ENCODE measurements at places on chromosomes 13 and 19. TPM values are rescaled to one million over a fixed set of nuclear protein-coding genes. Genes with fewer than 3 reads are reported as not detected.

- no peaks in the 10 kb centered on the region for H3K36me3 ChIP-seq
- H3K27ac ChIP-seq: peak overlapping the region; percentile 73
- H3K4me3 ChIP-seq: no peak overlapping the region
- peaks cover 24% of the 10 kb centered on the region for H3K4me1 ChIP-seq
- no peak for DNase-seq
These were observed 41.8 kb downstream of the IRS2 start for GRCh38 chr13:109744512-109745051.

- H3K36me3 ChIP-seq: peaks cover 27% of the 10 kb centered on the region
- H3K27me3 ChIP-seq: peaks cover 27% of the 10 kb centered on the region
- H3K4me3 ChIP-seq: no peak overlapping the region
- no peak for DNase-seq
These were observed 5.8 kb downstream of the CPAMD8 start for GRCh38 chr19:17020823-17021222.

- no peaks in the 10 kb centered on the region for H3K27me3 ChIP-seq
- DNase-seq: no peak
- H3K4me1 ChIP-seq: peaks cover 18% of the 10 kb centered on the region
- H3K4me3 ChIP-seq: no peak overlapping the region
- no peaks in the 10 kb centered on the region for H3K36me3 ChIP-seq
These were observed 1439.0 kb upstream of the SPRY2 start for GRCh38 chr13:81779876-81780275.

DNA sequence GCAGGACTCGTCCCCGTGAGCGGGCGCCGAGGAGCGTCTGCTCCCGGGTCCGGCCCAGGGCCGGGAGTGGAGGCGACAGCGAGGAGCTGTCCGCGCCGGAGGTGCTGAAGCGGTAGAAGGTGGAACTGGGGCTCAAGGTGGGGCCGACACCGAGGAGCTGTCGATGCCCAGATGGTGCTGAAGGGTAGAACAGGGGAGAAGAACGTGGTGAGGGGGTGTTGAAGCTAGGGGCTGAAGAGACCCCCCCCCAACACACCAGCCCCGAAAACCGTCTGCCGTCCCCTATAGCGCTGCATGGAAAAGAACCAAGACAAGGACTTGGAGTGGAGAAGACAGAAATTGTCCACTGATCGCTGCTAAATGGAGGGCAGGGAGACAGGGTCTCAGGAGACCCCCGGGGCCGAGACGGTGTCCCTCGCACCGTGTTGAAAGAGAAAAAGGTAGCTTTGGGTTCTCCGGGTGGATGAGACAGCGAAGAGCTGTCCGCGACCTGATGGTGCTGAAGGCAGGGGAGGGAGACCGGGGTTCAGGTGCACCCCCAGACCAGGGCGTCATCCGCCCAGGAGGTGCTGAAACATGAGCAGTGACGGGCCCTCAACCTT is 7.1 kb upstream of the PDE4C start:
- H3K27ac ChIP-seq: no peak overlapping the region
- peaks cover 12% of the 10 kb centered on the region for H3K27me3 ChIP-seq
- H3K4me3 ChIP-seq: peak overlapping the region; percentile 78
- peak; percentile 93 for DNase-seq

DNA sequence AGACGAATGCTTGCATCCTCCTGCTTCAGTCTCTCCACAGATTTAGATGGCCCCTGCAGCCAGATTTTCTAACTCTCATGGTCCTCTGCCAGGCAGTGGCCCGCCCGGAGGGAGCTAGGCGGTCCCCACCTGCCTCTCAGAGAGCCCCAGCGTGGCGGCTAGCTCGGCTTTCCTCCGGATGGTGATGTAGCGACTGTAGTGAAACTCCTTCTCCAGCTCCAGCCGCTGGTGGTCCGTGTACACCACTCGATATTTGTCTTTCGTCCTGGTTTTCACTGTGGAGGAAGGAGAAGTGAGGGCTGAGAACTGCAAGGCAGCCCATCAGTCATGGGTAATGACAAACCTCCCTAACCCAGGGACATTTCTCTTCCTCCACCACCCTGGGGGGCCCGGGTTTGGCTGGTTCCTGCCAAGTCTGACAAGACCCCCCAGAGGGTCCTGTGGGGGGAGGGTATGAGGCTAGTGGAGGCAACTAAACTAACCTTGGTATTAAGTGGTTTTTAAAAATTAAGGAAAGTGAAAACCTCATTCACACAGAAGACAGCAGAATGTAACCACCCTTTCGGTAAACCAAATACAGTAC is 4.3 kb downstream of the CDX2 start:
- peaks cover 65% of the 10 kb centered on the region for H3K4me1 ChIP-seq
- no peak for DNase-seq
- peaks cover 100% of the 10 kb centered on the region for H3K27me3 ChIP-seq
- no peak overlapping the region for H3K27ac ChIP-seq
- H3K4me3 ChIP-seq: no peak overlapping the region

DNA sequence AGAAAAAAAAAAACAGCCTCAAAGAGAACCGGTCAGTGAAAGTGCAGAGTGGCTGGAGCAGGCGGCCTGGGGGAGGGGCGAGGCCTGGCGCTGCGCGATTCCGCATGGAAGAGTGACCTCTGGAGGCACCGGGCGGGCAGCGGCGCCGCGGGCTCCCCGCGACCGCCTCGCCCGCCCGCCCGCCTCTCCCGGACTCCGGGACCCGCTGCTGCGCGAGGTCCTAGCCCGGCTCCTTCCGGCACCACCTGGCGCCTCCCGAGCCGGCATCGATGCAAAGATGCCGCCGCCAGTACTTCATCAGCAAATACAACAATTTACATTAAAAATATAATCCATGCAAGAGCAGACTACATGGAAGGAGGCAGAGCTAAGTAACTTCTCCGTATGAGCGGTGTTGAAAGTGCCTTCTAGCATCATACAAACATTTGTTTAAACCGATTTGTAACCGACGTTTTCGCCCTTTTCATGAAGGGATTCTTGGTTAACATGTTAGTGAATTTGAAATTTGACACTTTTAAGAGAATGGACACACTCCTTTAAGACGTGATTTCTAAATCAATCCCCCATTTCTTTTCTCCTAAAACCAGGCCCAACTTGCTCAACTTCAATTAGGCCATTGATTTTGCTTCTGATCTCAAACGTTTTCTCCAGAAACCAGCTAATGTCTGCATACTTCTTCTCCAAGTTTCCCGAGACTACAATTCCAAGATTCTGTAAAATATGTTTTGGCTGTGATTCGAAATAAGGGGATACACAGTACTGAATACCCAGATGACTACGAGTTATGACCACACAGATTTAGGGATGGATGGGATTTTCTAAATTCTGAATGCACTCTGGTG is 2.1 kb downstream of the EFNB2 start:
- H3K4me1 ChIP-seq: peaks cover 62% of the 10 kb centered on the region
- no peaks in the 10 kb centered on the region for H3K36me3 ChIP-seq
- H3K27me3 ChIP-seq: peaks cover 10% of the 10 kb centered on the region
- H3K4me3 ChIP-seq: peak overlapping the region; percentile 89

GRCh38 chr13:110393761-110394160 is 86.7 kb downstream of the COL4A2 start:
- H3K36me3 ChIP-seq: peaks cover 10% of the 10 kb centered on the region
- H3K27me3 ChIP-seq: no peaks in the 10 kb centered on the region

DNA sequence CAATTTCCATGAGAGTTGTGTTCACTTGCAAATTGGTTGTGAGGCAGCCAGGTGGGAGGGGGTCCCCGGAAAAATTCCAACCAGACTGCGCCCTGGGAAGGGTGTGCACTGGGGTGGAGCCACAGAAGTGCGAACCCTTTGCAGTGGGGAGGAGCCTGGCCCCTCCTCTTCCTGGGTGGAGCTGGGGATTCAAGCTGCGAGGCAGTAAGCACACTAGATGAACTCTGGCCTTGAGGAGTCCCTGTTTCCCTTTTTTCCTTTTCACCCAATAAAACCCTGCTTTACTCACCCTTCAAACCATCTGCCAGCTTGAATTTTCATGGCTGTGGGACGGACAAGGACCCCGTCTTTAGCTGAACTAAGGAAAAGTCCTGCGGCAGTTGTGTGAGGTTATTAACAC is 31.0 kb upstream of the MBNL2 start:
- H3K27me3 ChIP-seq: peaks cover 3% of the 10 kb centered on the region
- H3K27ac ChIP-seq: no peak overlapping the region

- peak overlapping the region; percentile 94 for H3K27ac ChIP-seq
- H3K4me3 ChIP-seq: no peak overlapping the region
- peaks cover 63% of the 10 kb centered on the region for H3K36me3 ChIP-seq
- peaks cover 4% of the 10 kb centered on the region for H3K4me1 ChIP-seq
- H3K27me3 ChIP-seq: no peaks in the 10 kb centered on the region
- DNase-seq: peak; percentile 88
These were observed 6.6 kb upstream of the FBXW9 start for GRCh38 chr19:12703046-12703445.

- H3K36me3 ChIP-seq: peaks cover 85% of the 10 kb centered on the region
- no peak for DNase-seq
- no peaks in the 10 kb centered on the region for H3K27me3 ChIP-seq
- H3K4me1 ChIP-seq: no peaks in the 10 kb centered on the region
- H3K27ac ChIP-seq: no peak overlapping the region
These were observed 10.1 kb downstream of the CNOT3 start for GRCh38 chr19:54147676-54148075.

DNA sequence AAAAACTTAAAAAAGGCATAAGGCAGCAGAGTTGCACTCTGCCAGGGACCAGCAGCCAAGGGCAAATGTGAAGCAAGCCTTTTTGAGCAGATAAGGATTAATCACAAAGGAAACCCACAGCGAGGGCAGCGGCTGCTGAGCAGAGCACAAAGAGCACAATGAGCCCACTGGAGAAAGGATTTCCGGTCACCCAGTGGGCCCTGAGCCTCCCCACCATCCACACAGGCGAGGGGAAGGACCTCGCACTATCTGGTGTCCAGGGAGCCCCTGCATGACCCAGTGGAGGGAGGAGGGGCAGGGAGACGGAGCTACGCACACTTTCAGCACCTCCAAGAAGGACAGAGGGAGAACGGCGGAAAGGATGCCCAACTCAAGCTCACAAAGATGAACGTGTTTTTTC is 40.0 kb downstream of the COL4A1 start:
- no peak overlapping the region for H3K4me3 ChIP-seq
- H3K27me3 ChIP-seq: no peaks in the 10 kb centered on the region
- H3K27ac ChIP-seq: no peak overlapping the region
- no peaks in the 10 kb centered on the region for H3K36me3 ChIP-seq
- DNase-seq: peak; percentile 54
- H3K4me1 ChIP-seq: peaks cover 52% of the 10 kb centered on the region

GRCh38 chr13:104286566-104287290 is 1220.5 kb upstream of the SLC10A2 start:
- no peaks in the 10 kb centered on the region for H3K27me3 ChIP-seq
- no peak overlapping the region for H3K27ac ChIP-seq
- H3K4me1 ChIP-seq: peaks cover 12% of the 10 kb centered on the region
- no peaks in the 10 kb centered on the region for H3K36me3 ChIP-seq

DNA sequence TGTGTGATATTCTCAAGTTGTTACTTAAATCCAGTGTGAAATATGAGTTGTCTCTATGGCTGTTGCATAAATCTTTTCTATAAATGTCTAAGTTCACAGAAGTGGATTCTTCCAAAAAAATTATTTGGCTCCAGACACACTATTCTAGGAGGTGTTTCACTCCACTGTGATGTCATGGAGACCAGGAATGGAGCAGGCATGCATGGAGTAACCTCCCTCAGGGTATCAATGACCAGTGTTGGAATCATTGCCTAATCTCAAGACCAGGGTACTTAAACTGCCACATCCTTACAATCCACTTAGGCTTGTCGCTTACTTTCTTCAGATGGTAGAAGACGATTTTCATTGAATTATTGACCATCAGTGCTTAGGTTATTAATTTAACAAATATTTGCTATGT is 55.4 kb downstream of the LRRC63 start:
- no peak overlapping the region for H3K4me3 ChIP-seq
- H3K4me1 ChIP-seq: peaks cover 13% of the 10 kb centered on the region
- no peak overlapping the region for H3K27ac ChIP-seq
- no peaks in the 10 kb centered on the region for H3K36me3 ChIP-seq
- H3K27me3 ChIP-seq: no peaks in the 10 kb centered on the region
- no peak for DNase-seq

DNA sequence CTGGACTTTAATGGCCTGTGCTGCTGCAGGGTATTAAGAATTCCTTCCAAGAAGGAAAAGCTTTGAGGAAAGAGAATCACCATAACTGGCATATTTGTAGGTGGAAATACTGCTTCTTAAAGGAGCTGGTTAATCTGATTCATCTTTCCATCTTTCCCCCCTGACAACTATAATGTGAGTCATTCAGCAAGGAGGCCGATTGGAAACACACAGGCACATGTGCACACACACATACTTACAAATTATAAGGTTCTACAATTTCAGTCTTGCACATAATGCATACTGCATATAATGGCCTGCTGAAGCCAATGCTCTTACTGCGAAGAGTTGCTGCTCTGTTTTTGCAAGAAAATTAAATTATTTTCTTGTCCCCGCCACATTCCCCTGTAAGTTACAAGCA is 78.8 kb upstream of the TPP2 start:
- DNase-seq: no peak
- H3K36me3 ChIP-seq: peaks cover 19% of the 10 kb centered on the region
- H3K27ac ChIP-seq: no peak overlapping the region
- H3K27me3 ChIP-seq: no peaks in the 10 kb centered on the region

- H3K27me3 ChIP-seq: no peaks in the 10 kb centered on the region
- no peaks in the 10 kb centered on the region for H3K36me3 ChIP-seq
- no peak for DNase-seq
- H3K4me3 ChIP-seq: no peak overlapping the region
- no peak overlapping the region for H3K27ac ChIP-seq
- peaks cover 4% of the 10 kb centered on the region for H3K4me1 ChIP-seq
These were observed 311.3 kb downstream of the KLF12 start for GRCh38 chr13:73822668-73823592.

- no peak for DNase-seq
- no peak overlapping the region for H3K4me3 ChIP-seq
- H3K36me3 ChIP-seq: no peaks in the 10 kb centered on the region
- no peaks in the 10 kb centered on the region for H3K4me1 ChIP-seq
- no peak overlapping the region for H3K27ac ChIP-seq
These were observed 27.4 kb downstream of the EFNA2 start for GRCh38 chr19:1312767-1313694.

DNA sequence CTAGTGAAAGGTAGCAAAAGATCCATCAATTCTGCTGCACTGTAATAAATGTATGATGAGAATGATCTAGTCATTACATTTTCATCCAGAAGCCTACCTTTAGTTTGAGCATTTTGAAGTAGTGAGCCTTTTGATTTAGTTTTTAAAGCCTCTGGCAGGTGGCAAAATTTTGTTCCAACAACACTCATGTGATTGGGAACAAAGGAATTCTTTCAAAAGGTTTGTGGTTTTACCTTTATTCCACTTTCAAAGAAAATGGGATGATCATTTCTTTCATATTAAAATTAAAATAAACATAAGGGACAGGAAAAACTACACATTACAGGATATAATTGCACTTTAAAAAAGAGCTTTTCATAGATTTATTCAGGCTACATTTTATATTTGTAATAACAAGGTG is 260.2 kb downstream of the DACH1 start:
- H3K36me3 ChIP-seq: no peaks in the 10 kb centered on the region
- DNase-seq: no peak
- no peaks in the 10 kb centered on the region for H3K4me1 ChIP-seq
- H3K4me3 ChIP-seq: no peak overlapping the region
- H3K27me3 ChIP-seq: no peaks in the 10 kb centered on the region
- H3K27ac ChIP-seq: no peak overlapping the region

- no peaks in the 10 kb centered on the region for H3K36me3 ChIP-seq
- peak overlapping the region; percentile 46 for H3K27ac ChIP-seq
- H3K27me3 ChIP-seq: no peaks in the 10 kb centered on the region
- no peak overlapping the region for H3K4me3 ChIP-seq
These were observed 1663.3 kb downstream of the EFNB2 start for GRCh38 chr13:104872153-104872552.

Gene MIA
- total RNA-seq: not detected

Gene CEACAM8
- total RNA-seq: not detected

Gene NUP62
- total RNA-seq: 91.4 TPM

Gene CLEC17A
- total RNA-seq: not detected

Gene HIF3A
- 31.8 TPM for total RNA-seq

Gene KIRREL2
- 4.7 TPM for total RNA-seq

Gene PPP2R1A
- total RNA-seq: 507 TPM

Gene USP12
- 23.1 TPM for total RNA-seq

Gene QPCTL
- 27.5 TPM for total RNA-seq

Gene LILRB3
- total RNA-seq: not detected

Gene MAP4K1
- total RNA-seq: 25.0 TPM

Gene SEMA6B
- total RNA-seq: 52.1 TPM
